Esophagus muscularis mucosa (tissue), 4 donors: ENCODE measurements at places on chromosomes 5 and 9.

GRCh38 chr5:139061856-139062255 lies 136.3 kb downstream of the SIL1 start:
- peak; percentile 78 for DNase-seq

GRCh38 chr9:128247226-128247803 lies 28.5 kb downstream of the GOLGA2 start:
- DNase-seq: no peak

DNA sequence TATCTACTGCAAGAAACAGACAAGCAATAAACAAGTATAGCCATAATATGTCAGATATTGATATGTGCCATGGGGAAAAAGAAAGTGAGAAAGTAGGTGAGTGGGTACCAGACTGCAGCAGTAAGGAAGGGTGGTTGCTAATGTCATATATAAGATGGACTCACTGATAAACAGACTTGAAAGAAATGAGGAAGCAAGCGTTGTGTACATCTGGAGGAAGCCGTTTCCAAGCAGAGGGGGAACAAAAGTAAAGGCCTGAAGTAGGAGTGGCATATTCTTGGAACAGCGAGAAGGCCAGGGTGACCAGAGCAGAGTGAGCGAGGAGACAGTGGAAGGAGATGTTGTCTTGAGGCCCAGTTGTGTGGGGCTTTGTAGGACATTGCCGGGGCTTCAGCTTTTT lies 142.2 kb upstream of the MAP3K1 start:
- no peak for DNase-seq

DNA sequence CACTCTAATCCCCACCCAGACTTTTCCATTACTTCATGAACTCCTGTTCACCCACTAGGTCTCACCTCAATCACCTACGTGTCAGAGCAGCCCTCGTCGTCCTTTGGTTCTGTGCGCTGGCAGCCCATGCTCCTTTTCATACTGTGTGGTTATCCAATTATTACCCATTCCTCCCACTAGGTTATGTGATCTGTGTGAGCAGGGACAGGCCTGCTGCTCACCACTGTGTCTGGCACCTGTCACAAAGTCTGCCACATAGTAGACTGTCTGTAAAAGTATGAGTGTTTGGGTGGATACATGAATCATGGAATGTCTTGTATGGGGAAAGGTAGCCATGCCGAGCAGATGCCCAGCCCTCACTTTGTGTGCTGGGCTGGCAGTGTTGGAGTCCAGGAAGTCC lies 12.1 kb upstream of the SMAD5 start:
- no peak for DNase-seq

DNA sequence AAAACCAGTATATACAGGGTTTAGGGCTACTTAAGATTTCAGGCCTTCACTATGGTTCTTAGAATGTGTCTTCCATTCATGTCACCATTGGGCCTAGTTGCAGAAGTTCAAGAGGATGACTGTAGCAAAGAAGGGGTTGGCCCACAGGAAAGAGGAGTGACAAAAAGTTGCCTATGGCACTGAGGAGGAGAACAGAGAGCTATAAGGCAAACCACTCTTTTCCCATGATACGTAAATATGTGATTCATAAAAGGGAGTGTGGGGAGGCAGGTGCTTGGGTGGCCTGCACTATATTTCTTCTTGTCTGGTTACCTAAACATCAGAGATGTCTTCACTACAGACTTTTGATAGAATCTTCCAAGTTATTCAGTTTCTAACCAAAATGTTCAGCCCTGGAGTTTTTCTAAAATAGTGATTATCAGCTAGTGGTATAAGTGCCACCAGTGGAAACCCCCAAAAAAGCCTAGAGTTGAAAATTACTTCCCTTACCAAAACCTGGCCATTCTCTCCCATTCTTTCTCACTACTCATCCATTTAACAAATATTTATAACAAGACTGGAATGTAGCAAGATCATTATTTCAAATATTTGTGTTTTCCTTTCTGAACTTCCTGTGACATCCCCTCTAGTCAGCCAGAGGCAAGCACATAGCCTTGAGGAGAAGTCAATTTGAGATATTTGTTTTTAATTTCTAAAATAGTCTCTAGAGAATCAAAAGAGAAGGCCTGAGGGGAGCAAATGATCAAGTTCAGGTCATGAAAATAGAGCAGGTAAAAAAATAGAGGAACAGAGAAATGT lies 367.4 kb downstream of the EFNA5 start:
- no peak for DNase-seq

DNA sequence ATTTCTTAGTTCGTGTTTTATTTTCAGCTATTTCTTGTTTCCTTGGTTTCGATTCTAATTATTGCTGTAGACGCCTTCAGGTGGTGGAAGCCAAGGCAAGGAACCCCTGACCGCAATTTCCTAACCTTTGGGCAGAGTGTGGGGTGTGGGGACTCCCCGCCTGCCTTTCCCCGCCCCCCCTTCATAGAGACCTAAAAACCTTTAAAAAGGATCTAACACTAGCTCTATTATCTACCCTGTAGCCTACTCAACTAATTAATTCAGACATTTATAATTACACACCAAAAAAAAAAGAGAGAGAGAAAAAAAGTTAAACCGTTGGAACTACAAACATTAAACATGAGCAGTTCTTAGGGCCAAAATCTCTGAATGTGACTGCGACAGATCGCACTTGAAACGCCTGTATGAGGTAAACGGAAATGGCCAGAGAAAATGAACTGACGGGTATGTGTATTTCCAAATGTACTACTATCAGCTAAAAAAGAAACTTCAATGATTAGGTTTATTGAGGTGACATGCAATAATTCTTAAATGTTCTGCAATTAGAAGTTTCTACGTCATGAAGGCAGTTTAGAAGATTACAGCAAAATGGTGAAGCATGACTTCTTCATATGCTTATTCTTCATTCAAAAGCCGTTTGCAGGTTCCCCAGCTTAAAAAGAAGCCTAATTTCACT lies 19.0 kb upstream of the FER start:
- DNase-seq: no peak

GRCh38 chr9:92954049-92954861 lies 6.9 kb downstream of the FGD3 start:
- no peak for DNase-seq

DNA sequence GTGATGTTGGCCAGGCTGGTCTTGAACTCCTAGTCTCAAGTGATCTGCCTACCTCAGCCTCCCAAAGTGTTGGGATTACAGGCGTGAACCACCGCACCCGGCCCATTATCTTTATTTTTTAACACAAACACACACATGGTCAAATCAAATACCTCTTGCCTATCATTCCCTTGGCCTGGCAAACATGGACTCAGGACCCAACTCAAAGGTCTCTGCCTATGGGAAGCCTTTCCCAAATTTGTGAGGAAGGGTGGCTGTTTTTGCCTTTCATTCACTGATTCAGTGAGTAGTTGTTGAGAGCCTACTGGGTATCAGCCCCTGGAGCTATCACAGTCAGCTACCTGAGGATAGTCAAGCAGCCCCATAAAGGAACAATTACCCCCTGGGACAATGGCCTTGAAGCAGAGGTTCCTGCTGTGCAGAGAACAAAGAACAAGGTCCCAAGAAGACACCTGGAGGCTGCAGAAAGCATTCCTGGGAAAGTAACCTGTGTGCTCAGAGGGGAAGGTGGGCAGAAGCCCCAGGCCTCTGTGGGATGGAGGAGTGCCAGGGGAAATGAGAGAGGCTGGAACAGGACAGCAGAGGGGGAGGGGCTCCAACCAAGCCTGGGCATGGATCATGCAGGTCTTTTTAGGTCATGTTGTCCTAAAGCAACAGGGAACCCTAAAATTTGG lies 126.4 kb downstream of the CRB2 start:
- no peak for DNase-seq

DNA sequence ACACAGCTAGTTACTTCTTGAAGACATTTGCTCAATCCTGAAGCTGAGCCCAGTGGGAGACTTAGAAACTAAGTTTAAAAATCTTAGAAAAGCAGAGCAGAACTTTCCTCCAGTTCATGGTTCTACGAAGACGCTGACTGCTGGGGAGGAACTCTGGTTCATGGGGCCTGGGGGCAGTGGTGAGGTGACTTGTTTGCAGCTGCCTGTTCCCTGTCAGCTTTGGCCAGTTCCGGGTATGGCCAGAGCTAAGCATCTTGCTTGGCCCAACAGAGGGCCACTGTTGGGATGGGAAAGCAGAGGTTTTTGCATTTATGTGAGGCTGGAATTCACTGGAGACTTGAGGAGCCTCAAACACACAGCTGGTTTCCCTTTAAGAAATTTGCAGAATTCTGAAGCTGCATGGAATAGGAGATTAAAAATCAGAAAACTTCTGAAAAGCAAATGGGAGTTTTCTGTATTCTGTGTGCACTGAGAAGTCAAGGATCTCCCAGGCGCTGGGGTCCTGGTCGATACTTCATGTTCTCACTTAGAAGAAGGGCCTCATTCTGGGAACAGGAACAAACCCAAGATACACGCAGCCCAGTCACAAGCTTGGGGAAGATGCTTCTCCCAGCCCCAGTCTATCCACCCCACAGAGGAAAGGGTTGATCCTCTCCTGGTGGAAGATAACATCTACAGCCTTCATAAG lies 10.6 kb upstream of the HMHB1 start:
- DNase-seq: no peak

- DNase-seq: no peak
These were observed 84.3 kb upstream of the ACTBL2 start for GRCh38 chr5:57566914-57567313.

DNA sequence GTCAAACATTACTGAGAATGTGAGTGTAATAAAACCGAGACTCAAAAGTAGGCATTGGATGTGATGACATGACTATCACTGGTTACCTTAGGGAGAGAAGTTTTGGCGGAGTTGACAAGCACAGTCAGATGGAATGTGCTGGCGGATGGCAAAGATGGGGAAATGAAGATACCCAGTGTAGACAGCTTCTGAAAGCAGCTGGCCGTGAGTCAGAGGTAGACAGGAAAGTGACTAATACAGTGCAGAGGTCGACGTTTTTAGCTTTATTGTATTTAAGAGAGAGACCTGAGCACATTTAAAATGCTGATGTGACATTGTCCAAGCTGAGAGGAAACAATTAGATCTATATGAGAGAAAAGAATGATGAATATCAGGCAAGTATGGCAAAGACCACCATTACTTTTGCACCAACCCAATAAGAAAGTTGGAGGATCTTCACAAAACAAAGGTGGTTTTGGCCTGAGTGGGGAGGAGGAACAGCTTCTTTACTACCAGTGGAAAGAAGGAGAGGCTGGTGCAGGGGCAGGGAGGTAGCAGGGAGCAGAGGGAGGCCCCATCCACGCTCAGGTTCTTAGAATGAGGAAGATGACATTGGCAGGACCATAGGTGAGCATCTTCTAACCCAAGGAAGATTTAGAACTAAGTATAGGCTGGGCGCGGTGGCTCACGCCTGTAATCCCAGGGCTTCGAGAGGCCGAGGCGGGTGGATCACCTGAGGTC lies 36.7 kb upstream of the KCNIP1 start:
- peak; percentile 79 for DNase-seq
